ENCODE measurements at places on chromosomes 3 and 15.

- no peak for DNase-seq
These were observed 1.5 kb downstream of the ATP1B3 start for GRCh38 chr3:141877911-141878310.

- DNase-seq = no peak
These were observed 144.2 kb upstream of the SNTN start for GRCh38 chr3:63508305-63508704.

- DNase-seq = no peak
These were observed 179.9 kb upstream of the TBL1XR1 start for GRCh38 chr3:177377166-177377565.

DNA sequence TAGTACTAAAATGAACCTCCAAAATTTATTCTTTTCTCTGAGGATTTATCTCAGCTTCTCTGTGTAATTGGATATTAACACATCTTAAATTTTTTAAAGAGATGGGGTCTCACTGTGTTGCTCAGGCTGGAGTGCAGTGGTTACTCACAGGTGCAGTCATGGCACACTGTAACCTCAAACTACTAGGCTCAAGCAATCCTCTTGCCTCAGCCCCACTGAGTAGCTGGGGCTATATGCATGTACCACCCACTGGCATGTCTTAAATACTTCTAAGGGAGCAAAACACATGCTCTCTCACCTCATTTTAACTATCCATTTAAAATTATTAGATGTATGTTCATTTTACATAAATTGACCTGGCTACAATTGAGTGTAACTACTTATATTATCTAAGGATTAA, 11.3 kb upstream of the TMEM87A start:
- no peak for DNase-seq
